ENCODE measurements at places on chromosomes 7 and 10.

DNA sequence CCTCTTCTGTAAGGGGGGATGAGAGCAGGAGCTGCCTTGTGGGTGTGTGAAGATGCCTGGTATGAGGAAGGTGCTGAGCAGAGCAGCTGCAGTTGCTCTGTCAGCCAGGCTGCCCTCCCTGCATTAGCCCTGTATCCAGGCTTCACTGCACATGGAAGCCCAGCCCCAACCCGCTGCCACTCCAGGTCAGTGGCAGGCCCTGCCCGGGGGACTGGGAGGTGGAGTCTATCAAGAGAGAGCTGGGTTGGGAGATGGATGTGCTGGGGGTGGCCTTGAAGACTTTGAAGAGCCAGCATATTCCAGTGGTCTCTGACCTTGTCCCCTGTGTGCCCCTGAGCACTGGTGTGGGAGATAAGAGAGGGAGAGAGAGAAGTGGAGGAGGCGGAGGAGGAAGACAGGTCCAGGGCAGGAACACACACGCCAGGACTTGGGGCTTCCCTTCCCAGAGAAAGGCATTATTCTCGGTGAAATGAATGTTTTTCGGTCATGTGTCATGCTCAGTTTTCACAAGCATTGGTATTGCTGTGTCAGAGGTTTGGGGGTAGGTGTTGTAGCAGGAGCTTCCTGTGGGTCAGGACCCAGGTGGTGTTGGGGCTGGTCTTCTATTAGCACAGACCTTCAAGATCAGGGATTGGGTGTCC lies 2.6 kb downstream of the PPIF start:
- DNase-seq: no peak

GRCh38 chr7:111107579-111107978 lies 16.7 kb downstream of the LRRN3 start:
- DNase-seq: no peak

DNA sequence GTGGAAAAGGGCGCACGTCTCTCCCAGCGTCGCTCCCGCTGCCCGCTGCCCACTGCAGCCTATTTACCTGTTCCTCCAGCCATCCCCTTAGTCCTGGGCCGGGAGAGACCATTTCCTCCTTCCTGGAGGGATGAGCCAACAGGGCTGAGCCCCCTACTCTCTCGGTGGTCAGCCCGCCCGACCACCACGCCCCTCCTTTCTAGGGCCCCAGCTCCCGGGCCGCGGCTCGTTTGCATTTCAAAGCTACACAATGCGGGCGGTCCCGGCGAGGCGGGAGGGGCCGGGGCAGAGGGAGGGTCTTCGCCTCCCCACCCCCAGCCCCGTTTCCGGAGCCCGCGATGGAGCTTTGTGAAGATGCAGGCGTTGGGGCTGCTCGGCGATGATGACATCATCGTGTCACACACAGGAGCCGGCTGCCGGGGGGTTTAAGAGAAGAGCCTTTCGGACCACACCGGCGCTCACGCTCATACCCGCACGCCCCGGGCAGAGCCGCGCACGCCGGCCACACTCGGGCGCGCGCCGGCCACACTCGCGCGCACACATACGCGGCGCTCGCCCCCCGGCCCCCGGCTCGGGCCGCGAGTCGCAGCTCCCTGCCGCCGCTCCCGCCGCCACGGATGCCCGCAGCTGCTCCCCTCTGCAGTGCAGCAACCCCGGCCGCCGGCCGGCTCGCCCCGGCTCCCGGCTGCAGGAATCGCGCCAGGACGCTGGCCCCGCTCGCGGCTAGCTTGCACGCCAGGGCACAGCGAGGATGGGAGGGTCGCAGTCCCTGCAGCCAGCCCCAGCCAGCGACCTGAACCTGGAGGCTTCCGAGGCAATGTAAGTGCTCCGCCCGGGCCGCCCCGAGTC lies 107.7 kb upstream of the BTBD16 start:
- DNase-seq: no peak

DNA sequence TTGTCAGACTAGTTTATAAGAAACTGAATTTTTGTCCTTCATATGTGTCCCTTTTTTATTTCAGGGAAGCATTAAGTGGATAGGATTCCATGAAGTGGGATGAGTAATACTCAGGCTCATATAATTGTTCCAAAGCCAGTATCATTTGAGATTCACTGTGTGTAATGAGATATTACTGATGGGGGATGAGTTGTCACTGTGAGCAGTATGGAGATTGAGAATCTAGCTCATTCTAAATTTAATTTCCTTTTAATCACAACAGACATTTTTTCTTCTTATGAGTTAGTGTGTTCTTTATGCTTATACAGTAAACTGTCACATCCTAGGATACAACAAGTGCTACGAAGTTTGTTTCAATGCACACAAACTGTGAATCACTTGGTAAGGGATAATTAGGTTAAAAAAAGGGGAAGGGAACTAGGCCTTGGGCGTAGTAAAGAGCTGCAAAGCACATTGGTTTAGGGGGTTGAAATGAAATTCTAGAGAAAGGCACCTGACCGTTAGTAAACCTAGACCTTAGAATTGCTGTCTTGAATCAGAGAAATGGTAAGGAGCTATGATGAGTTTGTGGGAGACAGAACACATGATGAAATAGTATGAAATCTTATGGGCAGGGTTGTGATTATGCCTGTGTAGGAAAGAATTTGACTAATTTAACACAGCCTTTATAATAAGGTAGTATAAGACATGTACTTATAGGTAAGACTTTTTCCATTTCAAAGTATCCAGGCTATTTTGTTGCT lies 153.4 kb downstream of the MLLT10 start:
- DNase-seq: no peak
